ENCODE measurements at places on chromosomes 5 and 9. TPM values are rescaled to one million over a fixed set of nuclear protein-coding genes. Genes with fewer than 3 reads are reported as not detected.

GRCh38 chr5:174607205-174607604 is 117.2 kb upstream of the MSX2 start:
- DNase-seq: no peak

DNA sequence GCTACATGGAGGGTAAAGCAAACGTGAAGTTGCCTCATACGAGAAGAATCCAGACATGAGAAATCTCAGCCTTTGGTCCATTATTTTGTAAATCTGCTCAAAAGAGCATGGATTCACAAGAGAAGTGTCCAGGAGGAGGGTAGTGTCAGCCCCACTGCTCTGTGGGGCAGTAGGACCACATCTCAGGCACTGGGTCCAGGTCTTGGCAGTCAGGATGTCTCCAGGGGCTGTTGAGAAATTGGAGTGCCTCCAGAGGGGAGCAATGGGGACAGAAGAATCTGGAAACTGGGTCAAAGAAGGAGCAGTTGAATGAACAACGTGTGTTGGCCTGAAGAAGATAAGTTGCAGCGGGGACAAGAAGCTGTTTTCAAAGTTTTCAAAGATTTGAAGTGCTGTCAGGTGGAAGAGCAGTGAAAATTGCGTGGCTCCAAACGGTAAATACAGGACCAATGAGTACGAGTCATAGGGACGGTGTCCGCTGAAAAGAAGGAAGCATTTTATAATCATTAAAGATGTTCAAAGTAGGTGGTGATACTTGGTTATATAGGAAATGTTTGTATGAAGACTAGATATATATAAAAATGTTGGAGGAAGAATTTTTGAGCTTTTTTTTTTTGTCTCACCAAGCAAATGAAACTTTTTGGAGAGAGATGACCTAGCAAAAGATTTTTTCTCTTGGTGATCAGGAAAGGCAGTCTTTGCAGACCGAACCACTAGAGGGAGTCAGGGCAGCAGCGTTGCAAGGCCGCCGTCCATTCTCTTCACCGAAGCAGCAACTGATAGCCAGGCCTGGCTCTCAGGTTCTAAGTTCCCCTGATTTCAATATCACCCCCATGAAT is 57.1 kb upstream of the ZBED3 start:
- peak; percentile 77 for DNase-seq

DNA sequence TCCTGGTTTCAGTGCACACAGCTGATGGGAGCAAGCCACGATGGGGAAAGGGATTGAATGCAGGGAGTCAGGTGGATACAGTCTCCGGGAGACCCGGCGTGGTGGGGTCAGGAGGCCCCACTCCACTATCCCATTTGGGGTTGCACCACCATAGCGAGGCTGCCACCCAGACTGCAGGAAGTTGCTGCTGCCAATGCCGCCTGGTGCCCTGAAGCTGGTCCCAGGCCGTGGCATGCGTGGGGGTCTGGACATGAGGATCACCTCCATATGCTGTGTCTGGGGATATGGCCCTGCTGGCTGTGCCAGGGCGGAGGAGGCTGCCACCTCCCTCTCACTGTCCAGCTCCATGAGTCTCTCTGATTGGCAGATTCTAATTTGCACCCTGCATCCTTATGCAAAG is 45.3 kb downstream of the COL5A1 start:
- DNase-seq: no peak

- no peak for DNase-seq
These were observed 14.1 kb upstream of the STRBP start for GRCh38 chr9:123282362-123283047.

DNA sequence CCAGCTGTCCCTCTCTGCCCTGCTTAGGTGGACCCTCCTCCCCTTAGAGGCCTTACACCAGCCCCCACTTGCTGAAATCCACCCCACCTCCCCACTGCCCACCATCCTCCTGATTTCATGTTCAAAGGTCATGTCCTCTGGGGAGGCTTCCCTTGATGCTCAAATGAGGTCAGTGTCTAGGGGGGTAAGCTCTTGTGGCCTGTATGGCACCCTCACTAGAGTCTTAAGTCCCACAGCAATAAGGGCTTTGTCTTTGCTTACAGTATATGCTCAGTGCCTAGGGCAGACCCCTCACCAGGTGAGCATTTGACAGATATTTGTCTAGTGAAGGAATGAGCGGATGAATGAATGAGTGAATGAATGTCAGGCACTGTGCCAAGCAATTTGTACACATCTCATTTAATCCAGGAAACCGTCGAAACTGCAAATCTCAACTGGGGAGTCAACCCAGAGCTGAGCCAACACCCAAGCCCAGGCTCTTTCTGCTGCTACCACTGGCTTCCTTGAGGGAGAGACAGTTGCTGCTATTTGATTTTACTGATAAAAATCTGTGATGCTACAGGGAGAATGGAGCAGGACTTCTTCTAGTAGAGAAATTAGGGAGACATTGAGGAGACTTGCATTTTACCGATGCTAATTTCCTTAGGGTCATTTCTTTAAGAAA is 101.9 kb downstream of the IQGAP2 start:
- no peak for DNase-seq

GRCh38 chr9:90665072-90665471 is 22.4 kb upstream of the DIRAS2 start:
- DNase-seq: no peak

DNA sequence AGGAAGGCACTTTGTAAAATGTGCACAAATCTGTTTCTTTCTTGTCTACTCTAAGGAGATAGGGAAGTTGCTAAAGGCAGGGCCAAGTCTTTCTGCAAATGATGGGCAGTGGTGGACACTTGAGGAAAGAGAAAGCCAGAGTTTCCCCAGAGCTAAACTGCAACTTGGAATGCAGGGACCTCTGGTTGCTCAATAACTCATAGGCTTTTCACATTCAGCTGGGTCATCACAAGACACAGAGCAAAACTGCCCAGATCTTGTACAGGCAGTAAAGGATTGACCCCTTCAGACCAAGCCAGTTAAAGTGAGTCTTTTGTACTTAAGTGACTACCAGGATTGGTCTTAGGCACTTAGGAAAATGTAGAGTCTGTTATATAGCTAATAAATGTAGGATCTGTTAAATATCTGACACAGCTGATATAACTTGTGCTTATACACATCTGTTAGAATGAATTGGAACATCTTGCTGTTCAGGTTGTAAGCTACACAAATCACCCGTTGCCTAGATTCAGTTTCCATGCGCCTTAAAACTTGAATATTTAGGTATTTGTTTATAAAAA is 13.5 kb upstream of the AGXT2 start:
- no peak for DNase-seq

DNA sequence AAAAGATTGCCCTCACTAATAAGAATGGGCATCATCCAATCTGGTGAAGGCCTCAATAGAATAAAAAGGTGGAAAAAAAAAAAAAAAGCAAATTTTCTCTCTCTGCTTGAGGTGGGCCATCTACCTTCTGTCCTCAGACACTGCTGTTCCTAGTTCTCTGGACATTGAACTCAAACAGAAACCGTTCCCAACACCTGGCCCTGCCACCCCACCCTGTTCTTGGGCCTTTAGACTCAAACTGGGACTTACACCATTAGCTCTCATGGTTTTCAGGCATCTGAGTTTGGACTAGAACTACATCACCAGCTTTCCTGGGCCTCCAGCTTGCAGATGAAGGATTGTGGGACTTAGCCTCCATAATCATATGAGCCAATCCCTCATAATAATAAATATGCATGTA is 71.0 kb downstream of the SSBP2 start:
- DNase-seq: no peak

GRCh38 chr9:122191584-122191983 is 31.9 kb downstream of the MORN5 start:
- DNase-seq: no peak

DNA sequence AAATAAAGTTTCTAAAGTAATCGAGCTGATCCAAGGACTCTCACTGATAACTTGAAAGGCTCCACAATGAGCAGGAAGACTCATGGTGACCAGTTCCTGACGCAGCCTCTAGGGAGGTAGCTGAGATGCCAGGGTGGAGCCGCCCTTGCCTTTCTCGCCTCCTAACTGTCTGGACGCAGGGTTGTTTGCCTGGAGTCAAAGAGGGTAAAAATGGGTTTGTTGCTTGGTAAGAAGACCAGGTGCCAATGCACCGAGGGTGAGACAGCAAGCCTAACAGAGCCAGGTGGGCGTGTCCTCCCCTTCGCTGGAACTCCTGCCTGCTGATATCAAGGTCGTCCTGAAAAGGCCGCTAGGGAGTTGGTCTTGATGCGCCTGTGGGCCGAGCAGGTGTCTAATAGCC is 48.6 kb upstream of the FCN1 start:
- DNase-seq: no peak

GRCh38 chr9:94805051-94805489 is 78.6 kb downstream of the AOPEP start:
- no peak for DNase-seq

GRCh38 chr5:62649476-62650113 is 71.0 kb downstream of the LRRC70 start:
- DNase-seq: no peak

- DNase-seq: no peak
These were observed 65.0 kb downstream of the NSUN2 start for GRCh38 chr5:6567835-6568234.

DNA sequence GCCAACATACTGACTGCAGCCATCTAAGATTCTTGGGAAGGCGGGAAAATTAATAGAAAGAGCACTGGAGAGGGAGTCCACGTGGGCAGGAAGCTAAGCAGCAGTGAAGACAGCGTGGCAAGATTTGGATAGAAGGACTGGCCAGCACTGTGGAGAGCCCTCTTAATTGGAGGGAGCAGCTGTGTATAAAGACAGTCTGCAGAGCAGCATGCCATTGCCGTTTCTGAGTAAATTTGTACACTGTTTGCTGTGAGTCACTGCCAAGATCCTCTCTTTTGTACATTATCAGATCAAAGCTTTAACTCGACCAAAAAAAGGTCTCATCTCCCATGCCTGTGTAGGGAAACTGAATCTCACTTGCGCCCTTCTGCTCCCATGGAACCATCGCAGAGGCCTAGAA is 45.3 kb downstream of the INSYN2B start:
- no peak for DNase-seq

GRCh38 chr5:20536813-20537212 is 548.8 kb upstream of the CDH18 start:
- DNase-seq: no peak

DNA sequence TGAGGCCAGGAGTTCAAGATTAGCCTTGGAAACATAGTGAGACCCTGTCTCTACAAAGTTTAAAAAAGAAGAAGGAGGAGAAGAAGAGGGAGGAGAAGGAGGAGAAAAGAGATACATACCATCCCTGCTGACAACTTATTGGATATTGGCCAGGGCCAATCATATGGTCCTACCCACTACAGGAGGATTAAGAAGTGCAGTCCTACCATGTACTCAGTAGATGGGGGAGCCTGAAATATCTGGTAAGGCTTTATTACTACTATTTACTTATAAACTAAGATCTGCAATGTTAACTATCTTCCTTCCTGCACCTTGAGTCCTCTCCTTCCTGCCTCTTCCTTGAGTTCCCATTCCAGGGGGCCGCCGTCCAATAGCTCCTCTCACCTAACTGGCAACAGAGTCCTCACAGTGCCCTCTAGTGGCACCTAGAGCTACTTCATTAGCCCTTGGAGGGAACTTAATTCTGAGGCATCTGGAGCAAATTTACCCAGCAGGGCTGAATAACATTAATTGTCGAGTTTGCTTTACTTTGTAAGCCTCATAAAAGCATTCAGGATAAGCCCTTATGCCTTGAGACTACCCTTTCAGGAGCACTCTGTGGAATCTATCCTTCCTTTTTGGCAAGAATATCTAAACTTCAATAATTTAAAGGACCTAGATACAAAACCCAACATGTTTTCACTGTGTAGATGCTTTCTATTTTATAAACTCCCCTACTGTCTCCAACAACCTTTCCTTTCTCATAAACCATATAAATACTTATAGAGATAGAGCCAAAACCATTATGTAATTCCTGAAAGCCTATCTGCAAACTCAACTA is 39.1 kb upstream of the RANBP6 start:
- DNase-seq: peak; percentile 52

DNA sequence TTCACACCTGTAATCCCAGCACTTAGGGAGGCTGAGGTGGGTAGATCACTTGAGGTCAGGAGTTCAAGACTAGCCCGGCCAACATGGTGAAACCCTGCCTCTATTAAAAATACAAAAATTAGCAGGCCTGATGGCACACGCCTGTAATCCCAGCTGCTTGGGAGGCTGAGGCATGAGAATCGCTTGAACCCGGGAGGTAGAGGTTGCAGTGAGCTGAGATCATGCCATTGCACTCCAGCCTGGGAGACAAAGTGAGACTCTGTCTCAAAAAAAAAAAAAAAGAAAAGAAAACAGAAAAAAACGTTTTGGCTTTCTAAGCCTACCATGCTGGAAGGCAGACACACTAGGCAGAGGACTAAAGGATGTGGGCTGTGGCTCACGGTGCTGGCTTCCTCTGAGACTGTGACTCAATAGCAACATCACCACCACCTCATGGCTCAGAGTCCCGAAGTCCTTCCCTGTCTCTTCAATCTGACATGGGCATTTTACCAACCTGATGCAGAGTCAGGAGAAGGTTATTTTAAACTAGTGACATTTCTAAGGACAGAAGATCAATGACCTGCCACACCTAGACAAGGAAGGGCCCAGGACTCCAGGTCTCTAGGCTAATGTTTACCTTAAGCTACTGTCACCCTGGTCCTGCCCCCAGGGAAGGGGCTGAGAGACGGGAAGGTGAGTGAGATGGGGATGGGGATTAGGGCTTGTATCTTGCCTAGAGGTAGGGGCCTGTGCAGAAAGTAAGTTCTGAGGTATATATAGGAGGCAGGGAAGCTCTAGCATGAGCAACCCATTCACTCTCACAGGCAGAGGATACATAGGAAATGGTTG is 3.7 kb downstream of the ECSCR start:
- no peak for DNase-seq

DNA sequence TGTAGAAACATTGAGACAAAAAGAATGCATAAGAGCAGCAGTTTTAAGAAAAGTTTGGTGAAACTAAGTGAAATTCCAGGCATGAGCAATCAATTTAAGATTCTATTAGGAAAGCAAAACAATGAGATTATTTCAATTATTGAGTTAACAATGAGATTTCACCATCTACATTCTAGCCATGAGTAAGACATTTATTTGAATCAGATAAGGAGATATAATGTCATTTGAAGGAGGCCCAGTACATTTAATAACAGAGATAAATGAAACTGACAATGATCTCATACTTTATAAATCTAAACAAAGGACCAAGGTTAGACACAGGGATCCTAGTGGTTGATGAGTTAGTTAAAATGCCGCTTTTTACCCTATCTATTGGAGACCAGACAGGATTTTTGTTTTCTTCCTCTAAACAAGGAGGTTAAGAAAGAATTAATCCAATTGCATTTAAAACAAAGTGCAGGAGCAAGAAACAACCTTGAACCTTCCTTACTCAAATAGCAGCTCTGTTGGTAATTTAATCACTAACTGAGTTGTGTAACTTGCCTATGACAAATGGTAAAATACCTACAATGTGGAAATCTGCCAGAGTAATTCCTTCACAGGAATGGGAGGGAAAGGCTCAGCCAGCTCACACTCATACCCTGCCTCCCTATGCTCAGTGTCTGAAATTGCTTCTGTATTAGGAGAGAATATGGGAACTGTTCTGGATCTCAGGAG is 103.5 kb upstream of the NR3C1 start:
- no peak for DNase-seq

- no peak for DNase-seq
These were observed 6.0 kb upstream of the PUM3 start for GRCh38 chr9:2849941-2850340.

Gene SLC6A7
- 0.22 TPM for polyA plus RNA-seq

Gene TTC23L
- 0.15 TPM for polyA plus RNA-seq

Gene PCDHA9
- not detected for polyA plus RNA-seq

Gene QRFP
- polyA plus RNA-seq: 0.35 TPM

Gene ZNF658
- polyA plus RNA-seq: 2.6 TPM

Gene SMIM33
- polyA plus RNA-seq: not detected

Gene FAM221B
- 0.35 TPM for polyA plus RNA-seq

Gene BTNL8
- not detected for polyA plus RNA-seq

Gene ALDOB
- polyA plus RNA-seq: 0.35 TPM
